ENCODE measurements at places on chromosomes 6 and 20.

DNA sequence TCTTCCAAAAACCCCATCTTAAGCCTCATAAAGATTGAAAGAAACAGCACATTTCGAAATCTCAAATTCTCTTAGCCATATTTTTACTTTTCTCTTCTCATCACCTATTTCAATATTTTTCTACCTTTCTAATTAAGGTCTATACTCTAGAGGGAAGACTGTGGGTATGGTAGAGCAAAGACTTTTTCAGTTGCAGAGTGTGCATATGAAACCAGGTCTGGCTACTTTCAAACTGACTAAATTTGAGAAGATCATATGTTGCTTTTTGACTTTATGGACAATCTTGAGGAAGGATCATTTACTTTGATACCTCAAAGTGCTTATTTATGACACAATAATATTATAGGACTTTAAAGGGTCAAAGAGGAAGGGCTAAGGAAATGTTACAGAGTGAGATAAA, 20.7 kb downstream of the FILIP1 start:
- DNase-seq: no peak

- no peak for DNase-seq
Observed at GRCh38 chr20:37627060-37627766, 66.6 kb upstream of the CTNNBL1 start.

GRCh38 chr20:45987108-45987780, 15.2 kb upstream of the ZNF335 start:
- DNase-seq: peak; percentile 74

- peak; percentile 46 for DNase-seq
Observed at GRCh38 chr6:16760516-16761470, at the start of gene ATXN1. Gene ATXN1, minus strand, starts transcription at chr6:16761460.

GRCh38 chr6:7085911-7086310, 21.9 kb upstream of the RREB1 start:
- DNase-seq: no peak

DNA sequence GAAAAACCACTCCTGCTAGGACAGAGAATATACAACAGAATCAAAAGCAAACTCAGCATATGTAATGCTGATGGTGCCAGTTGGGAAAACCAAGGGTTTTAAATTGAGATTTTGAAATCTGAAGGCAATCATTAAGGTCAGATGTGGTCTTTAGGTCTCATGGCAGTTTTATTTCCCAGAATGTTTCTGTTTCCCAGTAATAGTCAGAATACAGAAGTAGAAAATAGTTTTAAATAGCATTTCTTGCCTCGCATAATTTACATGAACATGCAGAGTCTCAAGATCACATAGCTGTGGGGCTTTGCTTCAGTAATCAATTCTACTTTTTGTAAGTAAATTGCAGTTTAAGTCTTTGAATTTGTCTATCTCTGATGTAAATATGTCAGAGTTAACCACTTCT, 58.1 kb downstream of the RNF144B start:
- no peak for DNase-seq

DNA sequence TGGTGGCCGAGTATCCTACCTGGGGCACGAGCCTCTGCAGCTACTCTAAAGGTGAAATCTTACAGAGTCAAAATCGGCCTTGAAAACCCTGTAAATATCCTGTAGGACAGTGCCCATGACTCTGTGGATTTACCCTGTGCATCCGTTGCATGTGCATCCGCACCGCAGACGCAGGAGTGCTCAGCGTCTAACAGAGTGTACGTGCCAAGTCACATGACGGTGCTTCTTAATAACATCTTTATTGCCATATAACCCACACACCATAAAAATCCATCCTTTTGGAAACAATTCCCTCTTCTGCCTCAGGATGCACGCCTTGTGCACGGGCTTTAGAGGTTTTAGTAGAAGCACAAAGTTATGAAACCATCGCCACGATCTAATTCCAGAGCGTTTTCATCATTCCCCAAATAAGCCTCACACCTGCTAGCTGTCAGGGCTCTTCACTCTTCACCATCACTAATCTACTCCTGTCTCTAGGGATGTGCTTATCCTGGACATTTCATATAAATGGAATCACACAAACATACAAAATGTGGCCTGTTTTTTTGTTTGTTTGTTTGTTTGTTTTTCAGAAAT, 384.5 kb upstream of the SULF2 start:
- no peak for DNase-seq

- DNase-seq: no peak
Observed at GRCh38 chr6:71510856-71511255, 222.2 kb downstream of the OGFRL1 start.

DNA sequence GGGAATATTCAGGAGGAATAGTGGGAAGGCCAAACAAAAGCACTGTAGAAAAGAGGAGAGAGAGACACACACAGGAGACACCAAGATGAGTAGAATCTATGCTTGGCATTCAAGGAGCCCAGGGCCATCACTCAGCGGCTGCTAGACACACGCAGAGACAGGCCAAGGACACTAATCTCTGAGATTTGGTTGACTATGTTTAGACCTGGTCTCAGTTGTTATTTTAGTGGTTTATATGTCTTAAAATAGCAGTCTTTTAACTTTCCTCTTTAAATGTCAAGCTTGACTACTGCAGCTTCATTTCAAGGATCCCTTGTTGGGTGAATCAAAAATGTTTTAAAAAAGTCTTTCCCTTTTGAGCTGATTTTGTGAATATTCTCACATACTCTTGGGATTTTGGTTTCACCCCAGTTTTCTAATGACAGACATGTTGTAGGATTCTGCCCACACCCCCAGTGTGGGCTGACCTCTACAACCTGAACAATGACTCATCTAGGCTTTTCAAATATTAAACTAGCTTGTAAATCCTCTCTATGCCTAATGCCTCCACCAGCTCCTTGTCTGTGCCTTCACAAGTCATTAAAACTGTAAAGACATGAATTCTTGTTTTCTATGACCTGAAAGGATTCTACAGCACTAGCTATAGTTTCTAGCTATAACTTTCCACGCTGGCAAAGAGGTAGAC, 142.7 kb upstream of the EXOC2 start:
- no peak for DNase-seq

DNA sequence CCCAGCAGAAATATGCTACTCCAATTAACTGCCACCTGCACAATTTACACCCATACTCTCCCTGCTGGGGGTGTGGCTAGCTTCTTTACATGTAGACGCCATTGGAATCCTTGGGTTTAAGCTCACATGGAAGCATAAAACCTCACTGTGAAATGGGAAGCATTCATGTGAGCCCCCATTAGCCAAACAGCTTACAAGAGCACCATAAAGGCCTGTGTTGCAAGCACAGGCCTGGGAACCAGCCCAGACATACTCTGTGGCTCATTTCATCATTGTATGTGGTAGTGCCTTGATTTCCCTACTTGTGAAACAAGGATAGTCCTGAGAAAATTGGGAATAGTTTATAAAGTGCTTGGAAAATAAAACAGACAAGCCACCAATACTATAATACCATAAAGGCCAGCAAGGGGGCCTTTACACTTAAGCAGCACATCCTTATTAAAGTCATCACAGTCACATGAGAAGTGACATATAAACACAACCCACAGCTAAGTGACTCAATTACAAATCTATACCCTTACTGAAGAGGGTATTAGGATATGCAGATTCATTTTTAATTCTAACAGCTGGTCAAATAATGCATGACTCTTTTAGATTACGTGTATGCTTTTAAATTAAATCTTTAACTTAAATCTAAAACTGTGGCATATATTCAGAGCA, 6.8 kb downstream of the ADNP start:
- no peak for DNase-seq

- DNase-seq: no peak
Observed at GRCh38 chr20:24018796-24019195, 30.2 kb upstream of the GGTLC1 start.

- DNase-seq: no peak
Observed at GRCh38 chr6:112335736-112336135, 11.4 kb upstream of the RFPL4B start.

GRCh38 chr6:32617751-32618150, 19.5 kb upstream of the HLA-DQA1 start:
- DNase-seq: no peak

DNA sequence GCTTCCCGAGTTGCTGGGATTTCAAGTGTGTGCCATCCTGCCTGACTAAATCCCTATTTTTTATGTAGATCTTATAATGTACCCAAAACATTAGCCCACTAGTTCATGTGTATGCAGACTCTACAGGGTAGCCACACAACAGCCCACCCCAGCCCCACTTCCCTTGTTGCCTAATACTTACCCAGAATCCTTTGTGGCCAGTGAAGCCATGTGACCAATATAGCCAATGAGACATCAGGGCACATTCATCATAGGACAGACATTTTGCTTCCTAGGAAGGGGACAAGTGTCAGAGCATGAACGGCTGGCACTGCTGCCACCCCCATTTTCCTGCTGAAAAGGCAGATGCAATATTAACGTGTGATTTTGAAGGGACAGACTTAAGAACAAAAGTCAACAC, 36.0 kb upstream of the TCP11 start:
- DNase-seq: no peak

DNA sequence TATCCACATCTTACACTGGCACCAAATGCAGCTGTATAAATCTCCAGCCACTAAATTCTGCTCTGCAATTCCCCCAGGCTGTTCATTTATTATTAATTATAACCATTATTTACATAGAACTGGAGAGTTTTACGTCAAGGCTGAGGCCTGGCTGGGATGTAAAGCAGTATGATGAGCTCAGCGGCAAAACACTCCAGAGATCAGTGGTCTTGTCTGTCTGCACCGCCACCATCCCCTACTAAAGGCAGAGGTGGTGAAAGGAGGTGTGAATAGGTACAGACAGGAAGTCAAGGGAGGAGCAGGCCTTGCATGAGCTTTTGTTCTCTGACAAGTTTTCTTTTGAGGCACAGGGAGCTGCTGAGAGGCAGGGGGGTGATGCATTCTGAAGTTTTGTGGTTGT, 159.9 kb upstream of the PCSK2 start:
- no peak for DNase-seq

GRCh38 chr6:98581705-98582104, 252.7 kb upstream of the POU3F2 start:
- no peak for DNase-seq

DNA sequence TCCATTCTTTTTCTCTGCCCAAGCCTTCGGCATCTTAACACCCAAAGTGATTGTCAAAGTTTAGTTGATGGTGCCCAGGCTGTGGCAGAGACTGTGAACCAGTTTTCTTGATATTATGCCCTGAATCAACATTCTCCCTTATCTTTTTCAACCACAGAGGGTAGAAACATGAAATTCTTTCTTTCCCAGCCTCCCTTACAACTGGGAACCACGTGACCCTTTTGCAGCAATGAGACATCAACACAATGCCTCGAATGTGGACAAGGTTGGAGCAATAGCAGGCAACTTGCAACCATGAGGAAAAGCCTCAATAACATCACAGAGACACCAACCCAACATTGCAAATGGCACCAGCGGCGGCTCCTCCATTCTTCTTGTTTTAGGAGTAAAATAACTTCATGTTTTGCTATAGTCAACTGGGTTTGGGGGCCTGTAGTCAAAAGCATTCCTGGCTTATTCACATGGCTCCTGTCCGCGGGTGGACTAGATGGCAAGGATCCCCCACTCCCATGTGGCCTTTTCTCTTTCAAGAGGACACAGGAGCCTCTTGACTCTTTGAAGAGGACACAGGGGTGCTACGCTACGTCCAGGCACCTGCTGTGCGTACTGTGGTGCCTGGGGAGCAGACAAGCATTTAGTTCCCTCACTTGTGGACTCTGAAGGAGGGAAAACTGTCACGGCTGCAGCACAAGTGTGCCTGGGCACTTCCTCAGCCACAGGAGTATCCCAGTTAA, 90.5 kb downstream of the NOL4L start:
- no peak for DNase-seq

- DNase-seq: peak; percentile 10
Observed at GRCh38 chr20:2387180-2387577, 6.5 kb downstream of the TGM6 start.

DNA sequence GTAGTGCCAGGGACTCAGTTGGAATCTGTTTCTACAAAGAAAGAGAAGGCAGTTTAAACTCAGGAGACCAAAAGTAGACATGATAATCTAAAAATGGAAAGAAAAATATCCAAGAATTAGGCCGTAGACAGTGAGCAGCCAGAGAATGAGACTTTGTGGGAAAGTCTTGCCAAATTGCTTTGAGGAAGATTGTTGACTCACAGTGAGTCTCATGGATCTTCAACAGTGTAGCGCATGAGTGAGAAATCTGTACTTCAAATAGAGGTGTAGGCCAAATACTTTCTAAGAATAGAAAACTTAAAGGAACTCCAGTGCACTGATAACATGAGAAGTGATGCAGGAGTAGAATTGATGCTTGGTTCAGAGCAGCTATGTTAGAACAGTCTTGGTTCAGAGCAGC, 284.5 kb downstream of the HTR1B start:
- no peak for DNase-seq

DNA sequence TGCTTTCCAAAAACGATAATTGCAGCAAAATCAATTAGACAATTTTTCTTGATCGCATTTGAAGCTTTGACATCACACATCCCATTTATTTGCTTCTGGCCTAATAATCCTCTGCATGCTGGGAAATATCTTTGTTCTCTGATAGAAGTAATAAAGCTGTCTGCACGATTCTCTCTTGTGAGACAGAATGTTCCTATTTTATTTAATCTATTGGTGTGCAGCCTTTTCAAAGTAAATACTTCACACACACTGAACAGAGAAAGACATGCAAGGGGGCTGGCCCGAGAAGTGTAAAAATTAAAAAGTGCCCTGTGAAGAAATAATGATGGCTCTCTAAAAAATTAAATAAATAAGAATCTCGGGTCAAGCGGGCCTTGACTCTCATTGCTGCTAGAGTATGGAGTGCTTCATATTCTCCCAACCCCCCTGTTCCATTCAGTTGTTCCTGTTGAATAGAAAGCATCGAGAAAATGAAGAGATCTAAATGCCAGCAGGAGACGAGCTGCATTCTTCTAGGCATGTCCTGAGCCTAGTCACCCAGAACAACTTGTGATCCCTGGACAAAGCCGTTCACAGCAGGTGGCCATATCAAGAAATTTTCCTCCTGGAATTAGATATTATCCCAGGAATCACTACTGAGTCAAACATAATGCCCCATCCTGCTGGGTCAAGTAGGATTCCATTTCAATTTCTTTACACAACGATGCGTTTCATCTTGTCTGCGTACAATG, 625.9 kb upstream of the EPHA7 start:
- DNase-seq: no peak

- DNase-seq: no peak
Observed at GRCh38 chr6:67914419-67914818, 720.7 kb upstream of the ADGRB3 start.

- DNase-seq: no peak
Observed at GRCh38 chr6:45514454-45515230, 136.9 kb upstream of the SUPT3H start.

DNA sequence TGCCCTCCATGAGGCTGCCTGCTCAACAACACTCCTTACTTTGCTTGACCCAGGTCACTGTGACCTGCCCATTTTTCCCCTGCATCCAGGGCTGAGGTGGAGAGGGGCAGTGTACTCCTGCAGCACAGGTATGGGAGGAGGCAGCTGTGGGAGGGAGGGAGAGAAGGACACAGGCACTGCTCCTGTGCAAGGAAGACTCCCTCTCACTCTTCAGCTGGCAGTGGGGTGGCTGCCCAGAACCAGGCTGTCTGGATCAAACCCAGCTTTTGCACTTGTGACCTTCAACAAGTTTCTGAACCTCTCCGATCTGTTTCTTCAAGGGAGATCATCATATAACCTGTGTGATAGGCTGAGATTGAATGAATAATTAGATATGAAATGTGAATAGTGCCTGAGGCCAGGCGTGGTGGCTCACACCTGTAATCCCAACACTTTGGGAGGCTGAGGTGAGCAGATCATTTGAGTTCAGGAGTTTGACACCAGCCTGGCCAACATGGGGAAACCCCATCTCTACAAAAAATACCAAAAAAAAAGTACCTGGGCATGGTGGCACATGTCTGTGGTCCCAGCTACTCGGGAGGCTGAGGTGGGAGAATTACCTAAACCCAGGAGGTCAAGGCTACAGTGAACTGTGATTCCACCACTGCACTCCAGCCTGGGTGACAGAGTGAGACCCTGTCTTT, 14.1 kb downstream of the TGIF2 start:
- no peak for DNase-seq

Measured in T-helper 9 cell (primary cell).